ENCODE measurements at places on chromosomes 7 and 10. TPM values are rescaled to one million over a fixed set of nuclear protein-coding genes. Genes with fewer than 3 reads are reported as not detected.

The STEAP1B gene
- total RNA-seq, result 54.2 TPM

The SMARCD3 gene
- 45.7 TPM for total RNA-seq

The ERVW-1 gene
- 1.6 TPM for total RNA-seq

The TUBB8 gene
- total RNA-seq, result 2.1 TPM

The CALHM1 gene
- not detected for total RNA-seq

The MSS51 gene
- total RNA-seq, result 4.0 TPM

The FGL2 gene
- not detected for total RNA-seq

The CPN1 gene
- 0.61 TPM for total RNA-seq

The ITPRIP gene
- 11.0 TPM for total RNA-seq

The GRID2IP gene
- 1.9 TPM for total RNA-seq

The FAM241B gene
- total RNA-seq, result 27.1 TPM

The AGAP5 gene
- 10.1 TPM for total RNA-seq

The AS3MT gene
- total RNA-seq, result 22.6 TPM

The CDK1 gene
- 78.3 TPM for total RNA-seq

The SH2B2 gene
- total RNA-seq, result 8.9 TPM

The CRPPA gene
- 4.2 TPM for total RNA-seq

The INSYN2A gene
- total RNA-seq, result not detected

All from endodermal cell (in vitro differentiated cells).